ENCODE measurements at places on chromosomes 1 and 21.

- DNase-seq = no peak
Observed at GRCh38 chr1:10195570-10195969, 14.8 kb upstream of the KIF1B start.

DNA sequence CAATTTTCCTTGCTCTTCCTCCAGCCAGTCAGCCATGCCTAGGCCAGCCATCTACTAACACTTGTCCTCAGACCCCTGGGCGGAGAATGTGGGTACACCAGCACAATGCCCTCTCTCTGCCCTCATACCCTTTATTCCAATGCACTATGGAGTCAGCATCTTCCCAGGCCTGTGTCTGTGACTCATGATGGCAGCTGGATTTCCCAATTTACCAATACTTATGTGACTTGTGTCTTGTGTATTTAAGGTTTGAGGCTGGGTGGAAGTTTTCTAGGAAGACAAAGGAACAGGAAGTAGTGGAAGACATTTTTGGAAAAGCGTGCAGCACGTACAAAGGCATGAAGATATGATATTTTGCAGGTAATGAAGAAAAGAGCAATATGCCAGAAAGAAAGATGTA, 114.3 kb downstream of the NMNAT2 start:
- no peak for DNase-seq

- DNase-seq = no peak
Observed at GRCh38 chr21:41987310-41987709, 22.9 kb downstream of the ZBTB21 start.

DNA sequence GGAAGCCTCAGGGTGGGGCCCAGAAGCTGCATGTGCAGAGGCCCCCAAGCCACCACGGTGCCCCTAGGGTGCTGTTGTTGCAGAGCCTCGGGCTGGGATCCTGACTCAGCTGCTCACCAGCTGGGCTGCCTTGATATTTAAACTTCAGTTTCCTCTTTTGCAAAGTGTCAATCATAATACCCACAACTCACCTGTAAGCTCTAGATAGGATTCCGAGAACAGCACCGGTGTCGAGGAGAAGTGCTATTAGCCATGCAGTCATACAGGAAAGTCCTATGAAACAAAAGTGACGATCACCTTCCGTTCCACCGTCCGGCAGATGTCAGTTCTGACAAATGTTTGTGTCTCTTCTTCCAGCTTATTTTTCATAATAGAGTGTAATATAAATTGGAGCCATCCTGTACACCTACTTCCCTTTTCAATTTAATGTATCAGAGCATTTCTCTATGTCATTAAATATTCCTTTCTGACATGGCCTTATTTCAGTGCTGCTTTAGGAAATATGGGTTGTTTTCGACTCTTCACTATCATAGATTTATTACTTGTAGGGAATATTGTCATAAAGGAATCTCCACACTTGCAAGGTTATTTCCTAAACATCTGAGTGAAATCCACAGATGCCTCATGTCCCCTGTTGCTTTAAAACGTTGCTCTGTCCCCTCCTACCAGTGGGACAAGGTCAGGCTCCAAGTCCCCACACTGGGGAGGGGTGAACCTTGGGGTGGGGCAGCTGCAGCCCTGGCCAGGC, 100.8 kb downstream of the SIK1 start:
- DNase-seq = no peak

DNA sequence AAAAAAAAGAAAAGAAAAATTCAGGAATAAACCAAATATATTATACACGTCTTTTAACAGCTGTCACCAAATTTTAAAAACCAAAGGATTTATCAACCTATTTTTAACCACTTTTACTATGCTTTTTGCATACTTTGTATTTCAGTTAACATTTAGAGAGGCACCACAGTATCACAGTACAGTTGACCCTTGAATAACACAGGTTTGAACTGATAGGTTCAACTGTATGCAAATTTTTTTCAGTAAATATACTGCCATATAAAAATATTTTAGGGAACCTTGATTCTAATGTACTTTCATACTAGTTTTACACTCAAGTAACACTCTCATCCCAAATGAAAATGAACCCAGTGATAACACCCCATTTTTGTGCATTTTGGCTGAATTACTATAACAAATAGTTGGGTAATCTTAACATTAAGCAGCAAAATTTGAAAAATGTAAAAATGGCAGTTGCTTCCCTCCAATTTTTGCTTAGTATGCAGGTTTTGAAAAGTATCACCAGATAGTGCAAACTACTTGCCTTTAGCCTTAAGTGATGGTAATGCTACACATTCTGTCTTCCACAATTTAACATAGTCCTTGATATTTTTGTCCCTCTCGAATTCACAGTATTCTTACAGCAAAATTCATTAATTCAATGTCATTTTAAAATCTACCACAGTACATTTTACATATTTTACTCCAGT, 10.8 kb upstream of the ADCY10 start:
- DNase-seq = no peak

DNA sequence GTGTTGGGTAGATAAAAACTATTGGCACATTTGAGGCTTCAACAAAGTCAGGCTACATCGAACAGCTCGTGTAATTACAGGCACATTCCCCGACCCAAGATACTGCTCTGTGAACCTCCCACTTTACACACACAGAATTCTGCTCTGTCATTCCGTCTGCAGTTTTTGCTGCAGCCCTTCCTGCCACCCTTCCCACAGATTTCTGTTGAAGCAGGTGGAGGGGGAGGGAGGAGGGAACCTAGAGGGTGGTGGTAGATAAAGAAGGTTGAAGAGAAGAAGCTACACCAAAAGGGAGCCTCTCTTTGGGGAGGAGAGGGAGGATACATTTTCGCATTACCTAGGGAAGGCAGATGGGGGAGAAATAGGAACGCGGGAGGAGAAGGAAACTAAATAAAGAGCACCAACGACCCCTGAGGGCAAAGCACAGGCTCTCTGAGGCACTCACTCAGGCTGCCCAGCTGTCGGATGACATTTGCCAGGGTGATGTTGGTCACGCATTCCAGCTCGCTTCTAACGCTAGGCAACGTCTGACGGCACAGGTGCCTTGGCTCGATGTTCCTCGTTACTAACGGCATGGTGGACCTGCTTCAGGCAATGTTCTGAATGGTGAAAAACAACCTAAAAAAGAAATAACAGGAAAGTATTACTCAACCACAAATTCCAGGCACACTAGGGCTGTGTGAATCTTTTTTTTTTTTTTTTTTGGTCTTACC, 36.0 kb downstream of the GPR3 start:
- DNase-seq = no peak

GRCh38 chr1:30191154-30191702, 532.2 kb downstream of the MATN1 start:
- DNase-seq = no peak

GRCh38 chr1:160158031-160158430, 6.6 kb downstream of the ATP1A4 start:
- no peak for DNase-seq

DNA sequence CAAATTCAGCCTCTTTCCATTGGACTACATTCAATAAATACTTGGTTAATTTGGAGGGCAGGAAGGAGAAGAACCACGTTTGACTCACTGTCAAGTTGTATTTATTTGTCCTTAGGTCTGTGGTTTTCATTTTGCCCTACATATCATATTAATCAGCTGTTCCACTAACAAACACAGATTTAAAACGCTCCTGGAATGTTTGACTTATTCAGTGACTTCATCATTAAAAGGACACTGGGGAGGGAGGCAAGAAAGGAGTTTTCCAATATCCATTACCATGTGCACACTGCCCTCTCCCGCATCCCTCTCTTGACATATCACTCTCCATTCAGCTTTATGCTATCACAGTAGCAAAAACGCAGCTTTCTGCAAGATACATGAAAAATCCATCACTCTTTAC, 98.2 kb upstream of the C1orf87 start:
- DNase-seq = no peak

DNA sequence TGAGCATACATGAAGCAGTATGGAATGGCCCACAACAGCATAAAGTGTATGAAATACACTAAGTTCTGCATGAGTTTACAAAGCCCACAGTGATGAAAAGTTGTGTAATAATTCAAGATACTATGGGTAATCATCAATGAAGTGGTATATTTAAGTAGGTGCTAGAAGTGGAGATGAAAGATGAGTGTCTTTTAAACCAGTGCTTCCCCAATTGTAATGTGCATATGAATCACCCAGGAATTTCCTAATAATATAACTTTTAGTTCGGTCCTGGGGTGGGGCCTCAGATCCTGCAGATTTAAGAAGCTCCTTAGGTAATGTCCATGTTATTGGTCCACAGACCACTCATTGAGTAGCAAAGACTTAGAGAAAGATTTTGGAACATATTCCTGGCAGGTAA, 184.9 kb downstream of the DUSP10 start:
- no peak for DNase-seq

All from stimulated activated CD4-positive, alpha-beta T cell treated with anti-CD3 and anti-CD28 coated beads, TNF-alpha, amount 100 ng/mL, for 1 hour (primary cell).